Fibroblast of mammary gland (primary cell): ENCODE measurements at places on chromosomes 7 and 10.

DNA sequence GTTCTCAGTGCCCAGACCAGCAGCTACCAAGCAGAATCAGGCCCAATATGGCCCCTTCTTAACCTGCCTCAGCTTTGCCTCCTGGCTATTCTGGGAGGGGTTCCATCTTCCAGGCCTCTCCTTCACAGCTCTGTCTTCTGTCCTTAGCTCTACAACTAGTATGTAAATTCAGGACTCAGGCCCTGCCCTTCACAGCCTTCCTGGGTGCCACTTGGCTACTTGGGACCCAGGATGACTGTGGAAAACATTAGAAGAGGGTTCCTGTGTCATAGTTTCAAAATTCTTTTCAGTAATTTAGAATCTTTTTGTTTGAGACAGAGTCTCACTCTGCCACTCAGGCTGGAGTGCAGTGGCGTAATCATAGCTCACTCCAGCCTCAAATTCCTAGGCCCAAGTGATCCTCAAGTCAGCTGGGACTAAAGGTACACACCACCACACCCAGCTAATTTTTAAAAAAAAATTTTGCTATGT, 33.2 kb upstream of the PAPSS2 start:
- no peak for DNase-seq

GRCh38 chr10:58087896-58088295, 179.8 kb downstream of the IPMK start:
- DNase-seq: no peak

DNA sequence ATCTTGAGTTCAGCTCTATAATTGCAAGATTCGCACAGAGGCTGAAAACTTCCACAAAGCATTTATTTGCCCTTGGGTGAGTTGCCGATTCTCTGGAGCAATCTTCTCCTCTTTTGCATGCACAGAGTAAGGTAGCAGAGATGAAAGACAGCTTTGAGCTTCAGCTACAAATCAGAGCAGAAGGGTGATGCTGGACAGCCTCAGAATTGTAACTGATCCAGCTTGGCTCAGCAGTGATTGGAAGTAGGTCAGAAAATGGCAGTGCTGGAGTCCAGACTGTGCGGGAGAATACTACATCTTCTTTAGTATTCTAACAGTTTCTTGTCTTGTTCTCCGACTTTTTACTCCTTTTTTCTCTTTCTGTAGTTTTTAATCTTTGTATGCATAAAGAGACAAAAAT, 55.4 kb upstream of the CDC14C start:
- DNase-seq: no peak

DNA sequence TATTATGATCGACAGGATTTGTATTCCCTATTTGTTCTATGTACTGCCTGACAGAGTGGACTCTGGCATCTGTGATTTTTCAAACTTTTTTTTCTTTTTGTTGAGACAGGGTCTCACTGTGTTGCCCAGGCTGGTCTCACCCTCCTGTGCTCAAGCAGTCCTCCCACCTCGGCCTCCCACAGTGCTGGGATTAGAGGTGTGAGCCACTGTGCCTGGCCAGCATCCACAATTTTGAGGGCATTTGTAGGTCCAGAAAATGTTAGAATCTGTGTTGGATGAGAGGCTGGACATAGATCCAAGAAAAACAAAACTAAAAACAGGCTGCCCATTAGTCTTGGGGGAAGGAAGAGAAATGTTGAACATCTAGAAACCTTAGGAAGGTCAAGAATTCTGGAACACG, 34.3 kb downstream of the SGPL1 start:
- peak; percentile 14 for DNase-seq

DNA sequence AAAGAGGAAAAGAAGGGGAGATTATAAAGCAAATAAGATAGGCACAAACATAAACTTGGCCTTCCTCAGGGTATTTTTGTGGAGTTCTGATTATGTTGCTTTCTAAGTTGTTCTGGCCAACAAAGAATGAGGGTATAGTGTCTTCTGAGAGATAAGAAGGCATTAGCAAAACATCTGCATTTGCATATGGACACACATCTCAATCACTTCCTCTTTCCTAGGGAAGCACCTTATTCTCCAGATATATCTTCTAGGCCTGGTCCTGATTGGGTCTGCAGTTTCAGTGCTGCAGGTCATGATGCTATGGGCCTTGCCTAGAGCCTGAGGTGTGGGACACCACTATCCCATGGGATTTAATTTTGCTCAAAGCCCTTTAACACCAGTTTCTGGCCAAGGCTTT, 308.8 kb upstream of the PHYHIPL start:
- no peak for DNase-seq

GRCh38 chr10:97007417-97007816, 175.3 kb downstream of the LCOR start:
- DNase-seq: no peak

- DNase-seq: no peak
Observed at GRCh38 chr7:92737706-92738105, 98.7 kb downstream of the CDK6 start.

- no peak for DNase-seq
Observed at GRCh38 chr10:112750427-112751167, 199.4 kb upstream of the TCF7L2 start.

GRCh38 chr7:134512271-134512670, 15.1 kb upstream of the AKR1B10 start:
- DNase-seq: no peak

DNA sequence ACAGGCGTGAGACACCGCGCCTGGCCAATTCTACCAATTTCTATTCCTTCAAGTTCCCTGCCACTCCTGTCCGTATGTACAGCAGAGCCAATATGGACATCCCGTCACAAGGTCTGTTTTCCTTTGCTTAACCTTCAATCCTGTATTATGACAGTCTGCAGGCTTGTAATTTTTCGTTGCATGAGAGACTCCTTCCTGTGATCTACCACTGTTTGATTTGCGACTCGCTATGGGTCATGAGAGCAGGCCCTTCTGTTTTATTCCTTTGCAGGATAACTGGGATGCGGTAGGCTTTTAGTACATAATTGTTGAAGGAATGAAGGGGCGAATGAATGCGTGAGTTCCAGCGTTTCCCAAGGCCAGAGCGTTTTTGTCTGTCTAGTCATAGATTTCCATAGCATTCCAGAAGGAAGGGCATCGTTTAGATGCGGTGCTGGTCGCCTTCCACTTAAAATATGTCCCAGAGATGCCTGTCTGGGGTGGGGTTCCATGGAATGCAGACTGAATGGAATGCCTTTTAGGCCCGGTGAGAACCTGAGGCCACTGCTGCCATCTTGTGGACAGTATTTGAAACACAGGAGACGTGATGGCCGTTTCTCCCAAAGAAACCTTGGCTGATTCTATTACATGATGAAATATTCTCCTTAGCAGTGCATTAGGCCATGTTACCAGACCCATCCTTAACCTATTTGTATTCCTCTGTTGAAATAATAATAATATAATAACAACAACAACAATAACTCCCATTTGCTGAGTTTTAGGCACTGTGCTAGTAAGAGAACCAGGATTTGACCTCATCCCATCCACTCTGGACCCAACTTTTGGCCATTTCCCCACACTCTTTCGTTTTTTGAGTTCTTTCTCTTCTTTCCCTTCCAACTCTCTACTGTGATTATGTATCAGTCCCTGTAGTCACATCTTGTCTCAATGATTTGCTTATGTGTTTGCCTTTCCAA, 193.2 kb downstream of the MYOF start:
- DNase-seq: peak; percentile 67

DNA sequence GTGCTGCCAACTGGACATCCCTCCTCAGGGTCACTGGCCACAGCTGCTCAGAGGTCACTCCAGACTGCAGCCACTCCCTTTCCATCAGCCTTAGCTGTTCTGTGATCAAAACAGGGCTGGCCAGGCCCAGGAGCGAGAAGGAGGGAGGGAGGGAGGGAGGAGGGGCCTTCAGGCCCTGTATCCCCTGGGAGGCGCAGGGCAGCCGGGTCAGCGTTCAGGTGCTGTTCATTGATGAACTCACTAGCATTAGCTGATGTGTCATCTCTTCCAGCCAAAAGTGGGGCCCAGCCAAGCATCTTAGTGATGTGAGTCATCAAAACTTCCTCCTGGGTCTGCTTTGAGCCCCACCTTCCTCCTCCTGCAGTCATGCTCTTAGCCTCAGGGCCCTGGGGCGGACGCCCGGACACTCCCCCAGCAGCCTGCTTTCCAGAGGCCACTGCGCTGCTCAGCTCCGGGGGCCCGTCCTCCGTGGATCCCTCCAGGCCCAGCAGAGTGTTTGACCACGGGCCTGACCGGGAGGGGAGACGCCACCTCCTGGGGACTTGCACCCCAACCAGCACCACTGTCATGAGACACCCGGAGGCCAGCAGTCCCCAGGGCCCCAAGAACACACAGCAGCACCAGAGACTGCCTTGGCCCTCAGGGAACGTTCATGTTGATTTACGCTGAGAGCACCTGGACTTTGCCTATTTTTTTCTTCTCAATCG, 149.2 kb downstream of the PRKAG2 start:
- DNase-seq: peak; percentile 97
